ENCODE measurements at places on chromosomes 13 and 19.

GRCh38 chr19:31355665-31356289 lies 6.5 kb upstream of the TSHZ3 start:
- DNase-seq, result no peak

DNA sequence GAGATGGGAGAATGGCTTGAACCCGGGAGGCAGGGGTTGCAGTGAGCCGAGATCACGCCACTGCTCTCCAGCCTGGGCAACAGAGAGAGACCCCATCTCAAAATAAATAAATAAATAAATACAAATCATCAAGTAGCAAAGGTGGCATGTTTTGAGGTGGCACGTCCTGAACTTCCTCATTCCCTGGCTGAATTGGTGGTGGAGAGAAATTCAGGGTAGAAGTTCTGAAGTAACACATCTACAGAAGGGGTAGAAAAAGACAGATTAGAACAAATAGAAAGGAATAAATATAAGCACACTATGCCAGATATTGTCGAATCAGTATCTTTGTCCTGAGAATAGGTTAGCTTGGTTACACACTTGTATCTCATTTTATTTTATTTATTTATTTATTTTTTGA lies 6.3 kb downstream of the IFI30 start:
- DNase-seq, result no peak

- DNase-seq, result no peak
Observed at GRCh38 chr19:10862561-10863106, 8.7 kb upstream of the CARM1 start.

DNA sequence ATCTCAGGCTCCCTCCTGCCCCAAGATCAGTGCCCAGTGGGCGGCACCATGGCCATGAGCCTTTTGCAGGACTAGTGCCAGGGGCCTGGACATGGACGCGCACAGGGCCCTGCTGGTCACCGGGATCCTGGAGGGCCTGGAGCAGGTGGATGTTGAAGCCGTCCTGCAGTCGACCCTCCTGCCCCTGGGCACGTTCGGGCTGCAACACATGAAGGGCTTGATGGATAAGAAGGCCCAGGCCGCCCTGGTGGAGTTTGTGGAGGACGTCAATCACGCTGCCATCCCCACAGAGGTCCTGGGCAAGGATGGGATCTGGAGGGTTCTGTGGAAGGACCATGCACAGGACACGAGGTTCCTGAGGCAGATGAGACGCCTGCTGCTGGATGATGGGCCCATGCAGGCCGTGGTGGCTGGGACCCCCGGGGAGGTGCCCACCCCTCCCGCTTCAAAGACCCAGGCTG lies 38.0 kb upstream of the PNMA8B start:
- DNase-seq, result no peak

GRCh38 chr19:1132552-1133383 lies 29.0 kb downstream of the GPX4 start:
- DNase-seq, result peak; percentile 65

DNA sequence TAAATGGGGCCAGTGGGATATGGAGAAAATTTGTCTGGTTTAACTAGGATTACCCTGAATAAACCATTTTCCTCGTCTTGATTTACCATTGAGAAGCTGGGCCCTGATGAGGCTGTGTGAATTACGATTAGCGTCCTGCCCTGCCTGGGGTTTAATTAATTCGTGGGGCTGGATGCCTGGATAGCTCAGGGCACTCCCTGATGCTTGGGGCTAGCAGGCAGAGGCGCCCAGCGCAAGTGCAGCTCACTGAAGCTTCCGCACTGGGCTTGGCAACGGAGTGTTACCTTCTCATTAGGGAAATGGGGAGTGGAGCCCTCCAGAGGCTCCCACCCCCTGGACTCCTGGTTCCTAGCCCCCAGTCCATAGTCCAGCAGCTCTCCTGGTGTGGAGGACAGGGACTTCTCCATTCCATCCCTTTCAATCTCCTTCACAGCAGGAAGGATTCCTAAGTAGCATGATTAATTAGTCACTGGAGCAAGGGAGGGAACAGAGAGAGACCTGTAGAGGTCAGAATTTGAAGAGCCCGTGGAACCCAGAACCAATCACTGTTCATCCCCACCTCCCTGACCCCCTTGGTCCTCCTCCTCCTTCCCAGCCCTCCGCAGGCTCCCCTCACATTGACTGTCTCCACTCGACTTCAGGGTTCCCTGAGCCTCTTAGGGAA lies 107.2 kb downstream of the UQCRFS1 start:
- no peak for DNase-seq

GRCh38 chr13:98515818-98516465 lies 61.0 kb downstream of the STK24 start:
- DNase-seq, result no peak

GRCh38 chr19:13408889-13409518 lies 97.3 kb downstream of the CACNA1A start:
- DNase-seq, result no peak

GRCh38 chr13:63460462-63461090 lies 2044.9 kb upstream of the PCDH20 start:
- DNase-seq, result no peak

DNA sequence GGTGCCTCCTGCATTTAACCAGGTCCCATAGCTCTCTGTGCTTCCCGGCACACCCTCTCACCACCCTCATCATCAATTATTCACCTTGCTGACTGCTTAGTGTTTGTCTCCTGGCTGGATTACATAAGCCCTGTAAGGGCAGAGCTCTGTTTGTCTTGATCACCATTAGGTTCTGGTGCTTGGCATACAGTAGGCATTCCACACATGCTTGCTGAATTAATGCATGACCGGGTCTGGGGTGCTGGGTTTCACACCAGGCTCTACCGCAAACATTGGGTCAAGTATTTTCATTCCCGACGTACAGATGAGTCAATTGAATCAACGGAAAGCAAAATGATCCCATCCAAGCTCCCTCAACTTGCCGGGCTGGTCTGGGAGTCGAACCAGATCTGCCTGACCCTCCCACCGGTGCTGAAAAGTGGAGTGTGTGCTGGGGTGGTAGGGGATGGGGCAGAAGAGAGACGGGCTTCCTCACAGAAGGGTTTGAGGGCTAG lies 28.5 kb downstream of the VAV1 start:
- DNase-seq, result no peak

- no peak for DNase-seq
Observed at GRCh38 chr13:44932850-44933251, 56.4 kb downstream of the NUFIP1 start.

- no peak for DNase-seq
Observed at GRCh38 chr13:98648141-98648540, 71.2 kb upstream of the STK24 start.

DNA sequence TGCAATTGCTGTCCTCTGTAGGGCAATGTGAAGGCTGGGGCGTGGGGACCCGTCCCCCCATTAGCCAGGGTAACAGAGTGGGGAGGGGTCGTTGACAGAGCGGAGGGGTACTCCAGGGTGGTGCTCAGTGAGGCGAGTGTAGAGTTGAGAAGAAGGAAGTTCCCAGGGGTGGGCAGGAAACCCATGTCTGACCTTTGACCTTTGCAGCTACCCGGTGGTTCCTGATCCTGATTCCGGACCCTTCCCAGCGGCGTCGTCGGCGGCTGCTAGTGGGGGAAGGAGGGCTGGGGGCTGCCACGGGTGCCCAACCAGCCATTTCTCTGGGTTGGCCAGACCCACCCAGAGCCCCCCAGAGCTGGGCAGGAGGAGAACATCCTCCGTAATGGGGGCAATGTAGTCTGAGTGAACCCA lies 2.1 kb upstream of the PLVAP start:
- no peak for DNase-seq

DNA sequence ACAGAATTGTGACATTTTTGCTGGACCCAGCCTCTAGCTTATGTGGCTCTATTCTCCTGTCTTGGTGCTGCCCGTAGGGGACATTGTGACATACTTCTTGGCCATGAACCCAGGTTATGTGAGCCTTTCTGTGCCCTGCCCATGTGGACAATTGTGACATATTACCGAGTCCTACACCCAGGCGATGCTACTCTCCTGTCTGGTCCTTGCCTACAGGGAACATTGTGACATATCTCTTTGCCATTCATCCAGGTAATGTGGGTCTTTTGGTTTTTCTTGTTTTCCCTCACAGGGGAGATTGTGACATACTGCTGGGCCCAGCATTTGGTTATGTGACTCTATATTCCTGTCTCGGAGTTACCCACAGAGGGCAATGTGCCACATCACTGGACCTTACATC lies 71.5 kb upstream of the ZNF43 start:
- no peak for DNase-seq

GRCh38 chr19:42487032-42487797 lies 41.1 kb downstream of the CEACAM1 start:
- DNase-seq, result no peak

DNA sequence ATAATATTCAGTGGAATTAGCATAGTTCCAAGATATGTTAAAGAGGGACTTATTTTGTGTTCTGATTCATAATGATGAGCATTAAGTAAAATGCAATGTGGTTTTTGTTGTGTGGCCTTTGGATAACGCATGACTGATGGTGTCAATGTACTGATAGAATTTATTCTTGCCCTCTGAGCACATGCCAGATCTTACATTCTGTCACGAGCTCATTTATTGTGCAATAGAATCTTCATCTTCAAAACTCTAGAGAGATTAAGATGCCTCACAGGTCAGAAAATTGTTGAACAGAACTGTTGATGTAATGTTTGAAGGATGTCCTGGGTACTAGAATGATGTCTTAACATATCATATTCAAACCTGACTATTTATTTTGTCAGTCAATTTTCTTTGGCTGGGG lies 148.0 kb upstream of the HTR2A start:
- DNase-seq, result no peak

DNA sequence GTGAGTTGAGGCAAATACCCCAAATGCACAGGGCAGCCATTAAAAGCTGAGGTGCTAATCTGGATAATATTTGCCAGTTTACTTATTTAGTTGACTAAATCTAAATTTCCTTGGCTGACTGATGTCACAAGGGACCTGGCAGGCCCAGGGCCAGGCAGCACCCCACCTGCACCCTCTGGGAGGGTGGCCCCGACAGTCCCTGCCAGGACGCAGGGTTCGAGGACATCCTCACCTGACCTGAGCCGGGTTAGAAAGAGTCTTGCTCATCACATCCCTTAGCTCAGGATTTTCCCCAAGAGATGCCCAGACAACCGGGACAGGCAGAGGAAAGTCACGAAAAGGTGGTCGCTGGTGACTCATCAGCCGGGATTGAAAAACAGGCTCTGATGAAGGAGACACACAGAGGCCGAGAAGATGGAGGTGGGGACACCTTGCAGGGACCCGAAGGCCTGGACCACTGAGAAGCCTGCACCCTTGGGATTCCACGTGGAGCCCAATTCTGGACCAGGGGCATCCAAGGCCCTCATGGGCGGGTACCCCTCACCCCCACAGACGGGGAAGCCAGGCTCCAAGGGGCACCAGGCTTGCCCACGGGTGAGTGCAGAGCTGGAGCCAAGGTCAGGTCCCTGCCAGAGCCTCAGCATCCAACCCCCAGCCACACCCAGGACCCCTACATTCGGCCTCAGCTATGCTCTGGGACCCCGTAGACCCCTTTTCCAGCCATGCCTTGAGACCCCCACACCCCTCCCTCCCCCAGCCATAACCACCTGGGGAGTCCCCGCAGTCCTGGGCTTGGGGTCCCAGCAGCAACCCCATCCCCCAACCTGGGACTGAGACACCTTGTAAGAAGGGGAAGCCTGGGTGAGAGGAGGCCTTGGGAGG lies 103.2 kb downstream of the SOX1 start:
- no peak for DNase-seq

GRCh38 chr19:33628921-33629825 lies 7.4 kb downstream of the CHST8 start:
- no peak for DNase-seq

DNA sequence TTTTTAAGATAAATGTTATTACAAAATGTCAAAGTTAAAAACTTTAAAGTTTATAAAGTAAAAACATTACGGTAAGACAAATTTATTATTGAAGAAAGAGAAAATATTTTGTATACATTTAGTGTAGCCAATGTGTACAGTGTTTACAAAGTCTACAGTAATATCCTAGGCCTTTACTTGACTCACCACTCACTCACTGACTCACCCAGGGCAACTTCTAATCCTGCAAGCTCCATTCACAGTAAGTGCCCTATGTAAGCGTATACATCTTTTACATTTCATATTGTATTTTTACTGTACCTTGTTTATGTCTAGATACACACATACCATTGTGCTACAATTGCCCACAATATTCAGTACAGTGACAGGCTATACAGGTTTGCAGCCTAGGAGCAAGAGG lies 448.2 kb downstream of the KCTD12 start:
- DNase-seq, result no peak

- DNase-seq, result no peak
Observed at GRCh38 chr19:4754248-4754647, 30.6 kb upstream of the DPP9 start.

DNA sequence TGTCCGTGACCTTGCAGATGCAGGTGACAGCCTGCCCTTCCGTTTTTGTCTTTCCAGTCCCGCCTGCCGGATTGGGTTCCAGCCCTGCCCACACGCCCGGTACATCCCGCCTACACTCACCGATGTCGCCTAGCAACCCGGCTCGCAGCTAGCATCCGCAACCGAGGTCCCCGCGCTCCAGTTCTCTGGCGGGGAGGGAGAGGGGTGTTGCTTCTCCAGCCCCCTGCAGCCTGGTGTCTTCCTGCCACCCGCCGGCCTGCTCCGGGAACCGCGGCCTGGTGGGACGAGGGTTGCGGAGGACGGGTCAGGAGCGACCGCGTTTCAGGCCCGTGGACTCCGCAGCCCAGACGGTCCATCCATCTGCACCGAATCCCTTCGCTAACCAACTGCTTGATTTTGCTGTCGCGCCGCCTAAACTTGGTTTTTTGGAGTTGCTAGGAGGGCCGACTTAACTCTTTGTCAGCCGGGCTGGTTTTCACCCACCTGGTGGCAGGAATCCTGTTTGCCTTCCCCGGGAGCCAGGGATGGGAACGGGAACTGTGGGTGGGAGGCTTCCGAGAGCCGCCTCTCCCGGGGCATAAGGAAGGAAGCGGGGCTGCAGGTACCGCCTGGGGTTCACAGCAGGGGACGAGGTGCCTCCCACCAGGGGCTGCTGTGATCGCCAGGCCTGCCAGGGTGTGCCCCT lies 15.4 kb upstream of the MATK start:
- DNase-seq, result peak; percentile 77

DNA sequence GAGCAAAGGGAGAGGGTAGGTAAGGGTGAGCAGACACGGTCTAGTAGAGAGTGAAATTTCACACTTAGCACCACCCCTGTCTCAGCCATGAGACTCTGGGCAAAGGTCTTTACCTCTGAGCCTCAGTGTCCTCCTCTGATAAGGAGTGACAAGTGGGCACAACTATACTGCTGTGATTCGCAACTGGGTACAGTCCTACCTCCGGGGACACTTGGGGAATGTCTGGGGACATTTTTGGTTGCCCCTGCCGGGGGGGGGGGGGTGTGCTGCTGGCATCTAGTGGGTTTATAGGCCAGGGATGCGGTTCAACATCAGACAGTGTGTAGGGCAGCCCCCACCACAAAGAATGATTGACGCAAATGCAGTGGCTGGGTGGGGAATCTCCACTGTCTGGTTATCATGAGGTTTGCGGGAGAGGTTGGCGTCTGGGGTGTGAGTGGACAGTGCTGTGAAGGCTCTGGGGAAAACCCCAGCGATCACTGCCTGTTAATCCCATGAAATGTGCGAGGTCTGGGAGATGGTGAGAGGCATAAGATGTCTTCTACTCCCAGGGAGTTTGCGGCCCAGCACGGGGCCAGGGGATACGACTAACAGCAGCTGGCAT lies 4.3 kb downstream of the NACC1 start:
- no peak for DNase-seq

All from CD8-positive, alpha-beta memory T cell (primary cell).